ENCODE measurements at places on chromosomes 1 and 21.

GRCh38 chr1:55611123-55611522 is 396.0 kb upstream of the USP24 start:
- no peak for DNase-seq

DNA sequence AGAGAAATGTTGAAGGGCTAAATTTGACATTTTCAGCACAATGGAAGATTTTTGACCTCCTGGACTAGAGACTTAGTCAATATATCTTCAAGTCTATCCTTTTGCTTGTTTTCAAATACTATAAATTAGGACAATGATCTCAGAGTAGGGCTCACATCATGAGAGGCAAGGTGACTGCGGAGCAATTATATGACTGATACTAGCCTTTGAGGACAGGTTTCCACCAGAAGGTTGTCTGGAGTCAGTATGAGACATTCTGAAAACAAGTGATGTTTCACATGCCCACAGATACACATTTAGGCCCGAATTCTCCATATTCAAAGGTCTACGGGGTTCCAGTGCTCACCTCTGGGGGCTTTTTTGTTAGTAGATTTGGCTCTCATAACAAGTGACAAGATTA is 142.3 kb upstream of the SAMSN1 start:
- no peak for DNase-seq

DNA sequence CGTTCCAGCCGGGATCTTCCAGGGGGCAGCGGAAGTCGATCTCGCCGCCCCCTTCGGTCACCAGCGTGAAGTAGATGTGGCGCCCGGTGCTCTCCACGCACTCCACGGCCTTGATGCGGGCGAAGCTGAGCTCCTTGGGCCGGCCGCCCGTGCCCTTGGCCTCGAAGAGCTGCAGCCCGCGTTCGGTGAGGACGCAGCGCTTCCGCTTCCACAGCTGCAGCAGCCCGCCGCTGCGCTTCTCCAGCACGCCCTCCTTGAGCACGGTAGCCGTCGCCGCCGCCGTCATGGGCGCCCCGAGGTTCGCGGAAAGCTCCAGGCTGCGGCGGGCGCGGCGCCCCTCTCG is 516 bp downstream of the PHLDA3 start:
- no peak for DNase-seq

DNA sequence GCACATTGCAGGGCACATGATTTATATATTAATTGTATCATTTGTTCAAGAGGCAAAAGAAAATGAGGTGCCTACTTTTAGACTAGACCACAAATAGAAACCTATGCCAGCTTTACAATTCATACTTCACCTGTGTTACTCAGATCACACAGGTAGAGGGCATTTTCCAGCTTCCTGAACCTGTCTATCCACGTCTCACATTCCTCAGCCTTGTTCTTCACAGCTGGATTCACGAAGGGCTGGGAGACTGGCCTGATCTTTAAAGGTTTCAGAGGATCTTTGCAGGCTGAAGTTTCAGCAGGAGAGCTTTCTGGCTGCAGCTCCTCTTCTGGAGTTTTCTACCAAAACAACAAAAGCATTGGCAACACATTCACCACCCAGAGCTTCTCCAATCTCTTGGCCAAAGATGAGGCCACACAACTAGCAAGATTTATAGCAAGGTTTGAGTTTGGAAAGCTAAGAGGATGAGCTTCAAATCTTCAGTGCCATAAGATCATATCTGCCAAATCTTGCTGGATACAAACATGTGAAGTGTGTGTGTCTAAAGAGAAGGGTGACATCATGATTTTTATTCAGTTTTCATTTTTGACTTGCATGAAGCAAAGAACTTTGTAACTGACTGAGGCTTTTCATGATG is 71.0 kb upstream of the CYP2J2 start:
- no peak for DNase-seq

DNA sequence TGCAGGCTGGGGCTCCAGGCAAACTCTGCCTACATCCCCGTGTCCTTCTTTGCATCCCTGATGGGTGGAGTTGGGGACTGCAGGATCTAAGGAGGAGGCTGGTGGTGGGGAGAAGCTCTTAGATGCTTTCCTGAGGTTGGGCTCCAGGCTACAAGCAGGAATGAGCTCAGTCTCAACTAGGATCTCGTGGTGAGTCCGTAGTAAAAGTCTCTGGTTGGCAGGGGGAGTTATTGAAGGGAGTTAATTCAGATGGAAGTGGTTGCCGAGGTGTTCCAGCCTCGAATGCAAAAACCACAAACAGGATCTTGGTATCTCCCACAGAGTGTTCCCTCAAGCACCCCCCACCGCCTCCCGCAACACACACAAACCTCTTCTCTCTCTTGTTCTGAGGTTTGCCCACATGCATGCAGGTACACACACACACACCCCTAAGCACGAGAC is 35.0 kb downstream of the TMCC2 start:
- no peak for DNase-seq

DNA sequence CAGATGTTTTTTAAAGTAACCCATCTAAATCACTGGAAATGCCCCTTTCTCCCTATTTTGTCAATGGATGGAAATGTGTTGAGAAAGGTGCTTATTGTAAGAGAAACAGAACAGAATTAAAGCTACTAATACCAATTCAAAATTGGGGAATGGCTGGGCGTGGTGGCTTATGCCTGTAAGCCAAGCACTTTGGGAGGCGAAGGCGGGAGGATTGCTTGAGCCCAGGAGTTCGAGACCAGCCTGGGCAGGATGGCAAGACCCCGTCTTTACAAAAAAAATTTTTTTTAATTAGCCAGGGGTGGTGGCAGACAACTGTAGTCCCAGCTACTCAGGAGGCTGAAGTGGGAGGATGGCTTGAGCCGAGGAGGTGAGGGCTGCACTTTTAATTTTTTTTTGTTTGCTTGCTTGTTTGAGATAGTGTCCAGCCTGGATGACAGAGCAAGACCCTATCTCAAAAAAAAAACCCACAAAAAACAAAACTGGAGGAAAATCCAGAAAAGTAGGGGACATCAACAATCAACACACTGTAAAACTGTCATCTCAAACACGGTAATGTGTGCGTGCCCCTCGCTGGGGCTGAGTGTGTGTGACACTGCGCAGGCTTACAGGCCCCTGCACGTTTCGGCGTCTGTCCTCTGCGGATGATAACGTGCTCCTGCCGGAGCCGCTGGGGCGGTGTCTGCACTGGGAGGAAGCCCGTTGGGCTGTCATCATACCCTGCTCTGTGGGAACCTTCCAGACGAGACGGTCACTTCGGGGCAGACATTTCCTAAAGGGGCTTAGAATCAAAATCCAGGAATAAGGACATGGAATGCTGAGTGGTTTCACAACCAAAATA is 11.6 kb upstream of the POFUT2 start:
- DNase-seq: no peak
